Esophagus squamous epithelium (tissue), 5 donors: ENCODE measurements at places on chromosomes 13 and 19. TPM values are rescaled to one million over a fixed set of nuclear protein-coding genes. Genes with fewer than 3 reads are reported as not detected.
A peak's percentile ranks its signal among the peaks of the same experiment; 100 is the strongest.

DNA sequence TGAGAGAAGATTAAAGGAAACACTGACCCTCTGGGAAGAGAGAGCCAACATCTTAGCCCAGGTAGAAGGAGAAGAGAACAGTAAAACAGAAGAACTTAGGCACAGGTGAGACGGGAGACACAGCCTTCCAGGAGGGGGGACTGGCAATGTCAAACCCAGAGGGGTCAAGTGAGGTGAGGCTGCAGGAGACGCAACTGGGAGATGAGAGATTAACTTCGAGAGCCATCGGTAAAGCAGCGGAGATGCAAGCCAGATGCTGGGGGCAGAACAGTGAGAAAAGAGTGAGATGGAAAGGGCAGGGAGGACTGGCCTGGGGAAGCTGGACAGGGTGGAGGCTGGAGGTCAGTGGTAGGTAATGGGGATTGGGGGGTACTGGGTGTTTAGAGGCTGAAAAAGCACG lies 5.2 kb downstream of the INSR start:
- no peak for DNase-seq
- peaks cover 6% of the 10 kb centered on the region for H3K4me1 ChIP-seq
- no peak overlapping the region for H3K4me3 ChIP-seq
- H3K36me3 ChIP-seq = no peaks in the 10 kb centered on the region
- no peaks in the 10 kb centered on the region for H3K27me3 ChIP-seq

- no peak for DNase-seq
- H3K27me3 ChIP-seq = no peaks in the 10 kb centered on the region
- no peaks in the 10 kb centered on the region for H3K36me3 ChIP-seq
- H3K4me3 ChIP-seq = no peak overlapping the region
- no peak overlapping the region for H3K27ac ChIP-seq
Measured at GRCh38 chr19:16726916-16727315, 7.3 kb downstream of the NWD1 start.

DNA sequence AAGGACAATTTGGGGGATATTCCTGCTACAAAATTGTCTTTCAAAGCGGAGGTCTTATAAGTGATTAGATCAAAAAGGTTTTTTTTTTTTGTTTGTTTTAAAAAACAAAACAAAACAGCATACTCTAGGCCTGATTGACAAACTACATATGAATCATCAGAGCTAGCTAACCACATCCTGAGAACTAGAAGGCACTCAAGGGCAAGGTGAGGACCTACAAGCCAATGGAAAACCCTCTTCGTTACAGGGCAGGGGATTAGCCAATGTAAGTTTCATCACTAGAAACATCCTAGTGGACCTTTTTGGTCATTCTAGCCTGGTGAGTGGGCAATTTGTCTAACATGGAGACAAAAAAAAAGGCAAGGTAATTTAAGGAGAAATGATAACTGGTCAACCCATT lies 428.6 kb downstream of the RFC3 start:
- H3K27ac ChIP-seq = no peak overlapping the region
- no peaks in the 10 kb centered on the region for H3K4me1 ChIP-seq
- H3K27me3 ChIP-seq = no peaks in the 10 kb centered on the region
- H3K4me3 ChIP-seq = no peak overlapping the region

DNA sequence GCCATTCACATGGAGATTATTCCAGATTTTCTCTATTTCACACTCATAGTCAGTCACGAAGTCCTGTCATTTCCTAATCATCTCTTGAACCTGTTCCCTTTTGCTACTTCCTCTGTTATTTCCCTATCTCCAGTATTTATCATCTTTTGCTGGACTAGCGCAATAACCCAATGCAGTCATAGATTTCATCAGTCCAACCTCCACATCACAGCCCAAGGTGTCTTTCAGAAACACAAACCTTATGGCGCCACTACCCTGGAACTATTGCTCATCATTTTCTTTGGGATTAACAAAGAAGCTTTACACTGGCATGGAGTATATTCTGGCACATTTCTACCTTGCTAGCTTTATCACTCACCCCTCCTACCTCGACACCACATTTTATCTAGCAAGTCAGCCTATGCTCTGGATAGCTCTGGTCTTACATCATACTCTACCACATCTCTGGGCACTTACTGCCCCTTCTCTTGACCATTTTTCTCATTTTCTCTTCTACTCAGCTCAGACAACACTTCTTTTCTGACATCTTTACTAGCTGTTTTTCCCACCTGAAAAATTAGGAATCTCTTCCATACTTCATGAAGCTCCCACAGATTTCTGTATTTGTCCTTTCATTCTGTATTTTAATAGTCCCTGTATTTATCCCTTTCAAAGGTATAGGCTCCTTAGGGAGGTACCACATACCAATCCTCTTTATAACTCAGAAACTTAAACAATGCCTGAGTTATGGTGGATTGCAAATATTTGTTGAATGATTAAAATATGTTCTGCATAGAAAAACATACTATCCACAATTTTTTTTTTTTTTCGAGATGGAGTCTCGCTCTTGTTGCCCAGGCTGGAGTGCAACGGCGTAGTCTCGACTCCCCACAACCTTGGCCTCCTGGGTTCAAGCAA lies 534.7 kb downstream of the KLF12 start:
- H3K27me3 ChIP-seq = no peaks in the 10 kb centered on the region
- H3K36me3 ChIP-seq = no peaks in the 10 kb centered on the region
- no peak for DNase-seq
- H3K4me1 ChIP-seq = peaks cover 20% of the 10 kb centered on the region

GRCh38 chr19:4049432-4049831 lies 17.3 kb downstream of the ZBTB7A start:
- no peak overlapping the region for H3K4me3 ChIP-seq
- peak overlapping the region; percentile 89 for H3K27ac ChIP-seq
- H3K36me3 ChIP-seq = peaks cover 98% of the 10 kb centered on the region

DNA sequence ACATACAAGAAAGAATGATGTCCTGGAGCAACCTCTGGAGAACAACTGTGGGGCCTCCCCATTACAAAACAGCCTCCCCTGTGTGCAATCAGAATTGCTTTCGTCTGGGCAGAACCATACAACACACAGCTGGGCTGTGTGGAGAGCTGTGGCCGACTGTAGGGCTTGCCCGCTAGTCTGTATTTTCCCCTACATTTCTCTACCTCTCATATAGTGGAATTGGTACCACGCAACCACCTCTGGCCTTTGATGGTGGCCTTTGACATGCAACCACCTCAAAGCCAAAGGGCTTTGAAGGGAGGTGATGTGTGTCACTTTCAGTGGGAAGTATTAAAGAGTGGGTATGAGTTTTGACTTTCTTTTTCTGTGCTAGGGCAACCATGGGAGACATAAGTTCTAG lies 34.0 kb downstream of the GARRE1 start:
- DNase-seq = no peak
- H3K27ac ChIP-seq = no peak overlapping the region
- no peaks in the 10 kb centered on the region for H3K4me1 ChIP-seq
- H3K4me3 ChIP-seq = no peak overlapping the region

GRCh38 chr13:38755793-38756192 lies 68.9 kb downstream of the FREM2 start:
- no peak overlapping the region for H3K27ac ChIP-seq
- DNase-seq = no peak
- H3K4me1 ChIP-seq = no peaks in the 10 kb centered on the region
- no peaks in the 10 kb centered on the region for H3K36me3 ChIP-seq
- no peak overlapping the region for H3K4me3 ChIP-seq

GRCh38 chr13:43653395-43653794 lies 133.4 kb downstream of the ENOX1 start:
- no peaks in the 10 kb centered on the region for H3K27me3 ChIP-seq
- no peaks in the 10 kb centered on the region for H3K36me3 ChIP-seq
- H3K27ac ChIP-seq = no peak overlapping the region
- no peaks in the 10 kb centered on the region for H3K4me1 ChIP-seq

Gene ZNF829
- 2.7 TPM for total RNA-seq

Gene CYP4F2
- total RNA-seq = 0.19 TPM
